Left lung (tissue), 14 donors: ENCODE measurements at places on chromosomes 5 and 9. TPM values are rescaled to one million over a fixed set of nuclear protein-coding genes. Genes with fewer than 3 reads are reported as not detected.

Gene C9
- 0.58 TPM for total RNA-seq

DNA sequence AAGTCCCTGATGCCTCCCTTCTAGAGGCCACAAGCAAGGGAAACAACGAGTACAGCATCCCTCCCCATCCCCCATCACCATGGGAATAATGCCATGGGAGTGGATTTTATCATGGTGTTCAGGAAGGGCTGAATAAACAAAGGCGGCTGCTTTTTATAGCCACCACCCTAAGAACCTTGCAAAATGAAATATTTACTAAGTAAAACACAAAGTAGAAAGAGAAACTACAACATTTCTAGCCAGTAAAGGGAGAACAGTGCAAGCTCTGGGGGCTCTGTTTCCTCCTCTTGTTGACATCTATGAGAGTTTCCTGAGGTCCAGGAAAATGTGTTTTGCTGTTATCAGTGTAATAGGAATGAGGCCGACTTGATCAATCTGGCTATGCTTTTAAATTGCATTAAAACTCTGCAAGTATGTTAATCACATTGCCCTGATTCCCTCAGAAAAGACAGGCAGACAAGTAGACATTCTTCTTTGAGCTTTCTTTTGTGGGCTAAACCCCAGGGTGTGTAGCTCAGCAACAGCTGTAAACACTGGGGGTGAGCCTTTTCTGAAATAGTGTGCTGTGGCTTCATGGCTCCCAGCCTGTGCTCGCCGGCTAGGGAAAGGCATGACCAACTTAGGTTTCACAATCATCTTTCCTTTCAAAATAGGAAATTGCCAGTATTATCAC lies 31.1 kb downstream of the SV2C start:
- no peaks in the 10 kb centered on the region for H3K4me1 ChIP-seq
- H3K27ac ChIP-seq = peak overlapping the region; percentile 30
- no peak for DNase-seq
- no peaks in the 10 kb centered on the region for H3K27me3 ChIP-seq

DNA sequence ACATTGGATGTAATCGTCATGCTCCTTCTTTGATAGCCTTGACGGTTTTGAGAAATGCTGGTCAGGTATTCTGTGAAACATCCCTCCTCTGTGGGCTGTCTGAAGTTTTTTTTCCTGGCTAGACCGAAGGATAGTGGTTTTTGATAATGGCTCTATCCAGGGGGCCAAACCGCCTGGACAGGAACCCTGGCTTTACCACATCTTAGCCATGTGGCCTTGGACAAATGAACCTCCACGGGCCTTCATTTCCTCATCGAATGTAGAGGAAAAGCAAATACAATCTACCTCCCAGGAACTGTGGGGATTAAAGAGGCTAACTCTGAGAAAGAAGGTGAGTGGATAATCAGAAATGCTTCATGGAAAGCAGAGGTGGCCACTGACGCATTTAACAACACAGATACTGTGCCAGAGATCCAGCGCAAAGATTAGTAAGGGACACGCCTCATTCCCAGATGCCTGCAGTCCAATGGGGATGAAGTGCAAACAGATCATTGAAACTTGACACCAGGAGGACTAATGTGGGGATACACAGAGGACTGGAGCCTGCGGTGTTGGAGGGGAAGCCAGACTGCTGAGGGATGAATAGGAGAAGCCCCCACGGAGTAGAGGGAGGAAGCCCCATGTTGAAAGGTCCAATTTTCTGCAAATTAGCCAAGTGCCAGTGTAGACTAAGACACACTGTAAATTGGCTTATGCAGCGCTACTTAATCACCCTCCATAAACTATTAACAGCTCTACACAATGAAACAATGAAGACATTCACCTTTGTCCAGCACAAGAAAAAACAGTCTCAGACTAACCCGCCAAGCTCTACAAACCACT lies 41.6 kb downstream of the MYO10 start:
- no peak for DNase-seq
- H3K27me3 ChIP-seq = no peaks in the 10 kb centered on the region
- no peak overlapping the region for H3K27ac ChIP-seq
- no peak overlapping the region for H3K4me3 ChIP-seq

- H3K4me3 ChIP-seq = no peak overlapping the region
- H3K36me3 ChIP-seq = no peaks in the 10 kb centered on the region
- H3K4me1 ChIP-seq = no peaks in the 10 kb centered on the region
- no peak overlapping the region for H3K27ac ChIP-seq
- DNase-seq = peak; percentile 30
Observed at GRCh38 chr9:134178768-134179551, 14.6 kb upstream of the RNU6ATAC start.

- H3K27me3 ChIP-seq = no peaks in the 10 kb centered on the region
Observed at GRCh38 chr5:72937517-72938061, 18.3 kb upstream of the FCHO2 start.

Gene ANKRD18B
- 0.58 TPM for total RNA-seq

DNA sequence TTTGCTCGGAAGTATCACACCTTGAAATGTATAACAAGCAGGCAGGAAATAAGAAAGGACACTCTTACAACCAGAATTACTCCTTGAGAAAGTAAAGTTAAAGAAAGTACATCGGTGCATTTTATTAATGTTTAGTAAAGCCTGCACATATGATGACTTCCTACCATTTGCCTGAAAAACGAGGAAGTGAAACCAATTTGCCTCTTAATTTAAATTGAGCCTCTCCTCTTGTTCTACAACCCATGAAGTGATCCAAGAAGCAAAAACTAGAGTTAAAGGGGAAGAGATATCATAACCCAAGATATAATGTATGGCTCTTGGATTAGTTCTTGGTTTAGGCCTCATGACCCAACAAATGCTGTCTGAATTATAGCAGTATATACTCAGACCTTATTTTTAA lies 95.6 kb downstream of the GNAQ start:
- peak overlapping the region; percentile 59 for H3K27ac ChIP-seq
- H3K27me3 ChIP-seq = no peaks in the 10 kb centered on the region
- no peaks in the 10 kb centered on the region for H3K36me3 ChIP-seq

Gene HTR4
- not detected for total RNA-seq

DNA sequence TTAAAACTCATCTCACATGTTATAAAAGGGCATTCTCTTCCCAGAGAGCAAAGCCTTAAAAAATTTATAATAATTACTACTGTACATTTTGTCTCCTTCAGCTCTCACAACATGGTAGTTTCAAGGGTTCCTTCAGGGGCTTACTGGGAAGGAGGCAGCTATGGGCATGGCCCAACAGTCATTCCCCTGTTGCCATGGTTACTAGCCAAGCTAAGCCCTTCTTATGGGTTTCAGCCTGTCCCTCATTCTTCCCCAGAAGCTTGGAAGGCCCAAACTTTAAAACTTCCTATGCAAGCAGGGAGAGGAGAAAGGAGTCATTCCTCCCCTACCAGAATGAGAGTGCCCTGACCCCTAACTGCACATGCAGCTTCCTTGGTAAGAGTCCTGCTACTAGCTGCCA lies 82.2 kb upstream of the CNTLN start:
- DNase-seq = no peak
- H3K27me3 ChIP-seq = no peaks in the 10 kb centered on the region
- no peak overlapping the region for H3K27ac ChIP-seq
- H3K36me3 ChIP-seq = no peaks in the 10 kb centered on the region

DNA sequence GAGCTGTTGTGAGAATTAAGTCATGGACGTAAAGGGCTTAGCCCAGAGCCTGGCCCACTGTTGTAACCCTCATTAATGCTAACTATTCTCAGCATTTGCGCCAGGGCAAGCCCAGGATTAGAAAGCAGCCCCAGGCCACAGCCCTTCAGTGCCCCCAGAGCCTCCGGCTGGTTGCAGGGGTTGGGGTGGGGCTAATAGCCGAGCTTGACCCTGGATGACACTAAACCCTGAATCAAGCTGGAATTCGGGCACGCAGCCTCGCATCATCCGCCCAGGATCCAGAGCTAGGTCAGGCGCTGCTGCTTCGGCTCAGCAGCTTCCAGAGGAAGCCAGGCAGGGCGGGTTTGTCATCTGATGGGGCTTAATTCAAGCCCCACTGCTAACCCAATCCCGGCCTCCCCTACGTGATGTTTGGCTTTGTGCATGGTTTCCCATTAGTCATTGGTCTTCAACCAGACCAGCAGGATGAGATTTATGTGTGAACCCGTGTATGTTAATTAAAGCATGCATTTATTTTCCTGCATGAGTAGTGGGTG lies 1.2 kb upstream of the MEGF9 start:
- peaks cover 18% of the 10 kb centered on the region for H3K4me1 ChIP-seq
- peak; percentile 43 for DNase-seq
- no peak overlapping the region for H3K4me3 ChIP-seq

DNA sequence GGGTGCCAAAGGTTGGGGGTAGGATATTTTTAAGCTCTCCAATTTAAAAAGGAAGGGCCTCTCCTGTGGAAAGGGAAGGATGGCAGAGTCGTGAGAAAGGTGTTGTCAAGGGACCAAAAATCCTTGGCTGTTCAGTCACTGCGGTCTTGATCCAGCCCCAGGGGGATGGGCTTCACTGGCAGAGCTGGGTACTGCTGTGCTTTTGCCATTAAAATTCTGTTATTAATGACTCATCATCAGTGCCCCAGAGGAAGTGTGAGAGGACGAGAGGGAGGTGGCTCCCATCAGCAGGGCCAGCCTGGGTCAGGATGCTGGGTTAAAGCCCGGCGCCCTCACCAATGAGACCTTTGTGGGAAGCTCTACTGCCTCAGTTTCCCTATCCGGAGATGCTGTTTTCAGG lies 16.7 kb downstream of the PCDH12 start:
- H3K27ac ChIP-seq = peak overlapping the region; percentile 49
- DNase-seq = no peak
- H3K27me3 ChIP-seq = no peaks in the 10 kb centered on the region
- H3K4me3 ChIP-seq = no peak overlapping the region
- peaks cover 44% of the 10 kb centered on the region for H3K36me3 ChIP-seq

Gene NR6A1
- total RNA-seq = 2.9 TPM

Gene C8G
- 1.2 TPM for total RNA-seq

Gene IFNA2
- total RNA-seq = not detected
